ENCODE measurements at places on chromosomes 7 and 10.

DNA sequence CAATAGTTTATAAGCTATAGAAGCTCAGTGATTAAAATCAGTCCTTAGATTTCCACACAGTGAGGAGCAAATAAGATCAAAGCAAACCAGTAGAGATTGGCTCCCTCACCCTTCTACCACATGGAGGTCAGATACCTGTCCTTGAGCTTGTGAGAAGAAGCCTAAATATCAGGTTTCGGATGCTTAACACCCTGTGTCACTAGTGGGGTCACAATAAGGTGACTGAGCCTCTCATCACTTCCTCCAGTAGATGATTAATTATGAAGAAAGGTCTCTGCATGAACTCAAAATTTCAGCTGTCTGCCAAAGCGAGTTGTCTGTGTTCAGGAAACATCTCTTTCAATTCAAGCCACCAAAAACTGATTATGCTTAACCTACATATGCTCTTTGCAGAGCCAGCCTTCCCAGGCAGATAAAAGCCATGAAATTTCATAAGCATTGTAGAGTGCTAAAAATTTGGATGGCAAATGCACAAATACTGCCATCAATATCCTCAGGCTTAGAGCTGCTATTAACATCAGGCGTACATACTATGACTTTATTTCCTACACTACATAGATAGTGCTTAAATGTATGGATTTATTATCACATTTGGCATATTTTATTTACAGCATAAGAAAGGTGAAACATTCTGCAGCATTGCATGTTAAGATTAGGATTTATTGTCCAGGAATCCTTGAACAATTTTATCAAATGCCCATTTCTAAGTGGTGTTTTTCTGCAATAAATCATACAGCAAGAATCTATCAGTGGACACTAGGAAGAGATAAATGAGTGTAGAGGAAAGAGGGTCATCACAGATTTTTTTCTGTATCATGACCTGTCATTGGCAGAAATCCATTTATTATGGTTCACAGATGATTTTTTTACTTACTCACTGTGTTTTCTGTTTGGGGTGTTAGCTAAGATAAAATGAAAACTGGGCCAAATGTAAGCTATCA is 285.1 kb upstream of the SP8 start:
- no peak for DNase-seq

GRCh38 chr7:74069086-74069541 is 14.5 kb upstream of the LIMK1 start:
- no peak for DNase-seq

DNA sequence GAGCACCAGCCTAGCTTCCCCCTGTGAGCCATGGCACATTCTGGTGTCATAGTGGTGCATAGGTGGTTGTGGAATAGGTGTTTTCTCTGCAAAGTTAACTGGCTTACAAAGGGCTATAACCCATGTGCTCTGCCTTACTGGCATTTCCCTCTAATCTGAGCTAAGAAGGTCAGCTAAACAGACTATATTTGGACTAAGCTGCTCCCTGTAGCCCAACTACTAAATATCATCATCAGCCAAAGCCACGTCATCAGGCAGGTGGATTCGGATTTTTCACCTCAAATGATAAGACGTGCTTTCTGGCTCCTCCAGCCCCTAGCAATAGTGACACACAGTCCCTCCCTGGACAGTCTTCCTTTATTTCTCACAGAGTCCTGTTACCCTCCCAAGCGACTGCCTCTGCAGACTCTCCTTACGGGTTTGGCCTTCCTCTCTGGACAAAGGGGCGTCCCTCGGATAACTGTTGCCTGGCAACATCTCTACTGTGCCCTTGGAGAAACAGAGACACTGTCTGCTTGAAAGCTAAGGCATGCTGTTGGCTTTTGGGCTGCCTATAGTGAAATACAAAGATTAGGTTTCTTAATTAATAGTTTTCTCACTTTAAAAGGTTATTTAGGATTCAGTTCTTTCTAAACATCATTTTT is 9.1 kb downstream of the SLC13A4 start:
- DNase-seq = no peak

- DNase-seq = no peak
Observed at GRCh38 chr10:35470248-35470924, 134.1 kb downstream of the CCNY start.

- DNase-seq = no peak
Observed at GRCh38 chr7:90692947-90693346, 96.8 kb downstream of the CDK14 start.

Data from NCI-H187 (cell line).